ENCODE measurements at places on chromosomes 5 and 9.

DNA sequence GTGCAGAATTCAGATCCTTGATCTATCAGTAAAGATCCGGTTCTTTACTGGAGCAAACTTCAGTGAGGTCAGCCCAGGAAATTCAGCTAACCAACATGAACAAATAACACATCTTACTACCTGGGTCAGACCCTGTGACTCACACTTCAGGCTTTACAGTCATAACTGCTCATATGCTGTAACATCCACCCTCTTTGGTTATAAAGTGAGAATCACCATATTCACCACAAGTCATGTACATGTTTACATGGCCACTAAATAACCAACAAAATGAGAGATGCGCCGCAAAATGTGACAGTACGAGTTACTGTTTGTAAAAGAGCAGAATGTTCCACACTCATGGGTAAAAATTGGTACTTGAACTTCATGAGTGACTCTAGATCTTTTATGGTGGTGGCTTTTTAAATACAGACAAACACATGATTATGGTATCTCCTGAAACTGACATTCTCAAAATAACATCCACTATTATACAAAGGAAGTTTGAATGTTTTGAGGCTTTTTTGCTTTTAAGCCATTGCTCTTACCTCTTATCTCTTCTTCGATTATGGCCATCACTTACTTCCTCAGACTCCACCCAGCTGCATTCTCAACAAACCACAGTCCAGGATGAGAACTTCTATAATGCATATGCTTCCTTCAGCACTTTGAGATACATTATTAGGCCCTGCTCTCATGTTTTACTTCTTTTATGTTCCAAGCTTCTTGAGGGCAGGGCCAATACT is 516.6 kb downstream of the RAB3C start:
- DNase-seq = no peak

DNA sequence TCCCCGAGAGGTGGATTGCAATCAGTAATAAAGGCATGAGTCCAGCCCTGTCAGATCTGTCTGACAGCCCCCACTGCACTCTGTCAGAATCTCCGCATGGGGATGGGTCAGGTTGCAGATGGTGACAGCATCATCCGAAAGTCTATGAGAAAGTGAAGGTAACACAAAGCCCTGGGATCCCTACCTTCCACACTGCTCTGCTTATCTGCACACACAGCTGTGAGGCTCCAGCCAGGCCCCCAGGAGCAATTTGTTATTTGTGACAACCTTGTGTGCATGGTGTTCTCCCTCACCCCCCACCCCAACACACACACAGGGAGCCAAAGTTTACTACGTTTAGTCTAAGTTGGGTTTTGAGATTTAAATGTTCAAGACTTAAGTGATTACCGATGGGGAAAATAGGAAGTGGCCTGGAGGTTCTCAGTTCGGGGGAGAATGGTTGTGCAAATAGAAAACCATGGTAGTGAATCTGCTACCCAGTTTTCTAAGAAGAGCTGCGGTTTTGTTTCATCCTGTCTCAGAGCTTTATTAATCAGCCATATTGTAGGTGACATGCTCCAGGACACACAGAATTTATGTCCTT is 92.7 kb downstream of the SV2C start:
- no peak for DNase-seq

DNA sequence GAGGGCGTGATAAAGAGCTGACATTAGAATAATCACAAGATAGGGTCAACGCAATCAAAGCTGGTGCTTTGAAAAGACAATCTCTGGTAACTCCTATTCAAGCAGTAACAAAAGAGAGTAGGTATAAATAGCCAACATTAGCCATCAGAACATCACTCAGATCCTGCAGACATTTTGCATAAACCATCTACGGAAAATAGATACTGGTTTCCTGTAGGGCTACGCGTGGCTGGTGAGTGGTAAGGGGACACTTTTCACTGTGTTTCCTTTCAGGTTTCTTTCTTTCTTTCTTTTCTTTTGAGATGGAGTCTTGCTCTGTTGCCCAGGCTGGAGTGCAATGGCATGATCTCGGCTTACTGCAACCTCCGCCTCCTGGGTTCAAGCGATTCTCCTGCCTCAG is 22.3 kb downstream of the TTF1 start:
- no peak for DNase-seq

DNA sequence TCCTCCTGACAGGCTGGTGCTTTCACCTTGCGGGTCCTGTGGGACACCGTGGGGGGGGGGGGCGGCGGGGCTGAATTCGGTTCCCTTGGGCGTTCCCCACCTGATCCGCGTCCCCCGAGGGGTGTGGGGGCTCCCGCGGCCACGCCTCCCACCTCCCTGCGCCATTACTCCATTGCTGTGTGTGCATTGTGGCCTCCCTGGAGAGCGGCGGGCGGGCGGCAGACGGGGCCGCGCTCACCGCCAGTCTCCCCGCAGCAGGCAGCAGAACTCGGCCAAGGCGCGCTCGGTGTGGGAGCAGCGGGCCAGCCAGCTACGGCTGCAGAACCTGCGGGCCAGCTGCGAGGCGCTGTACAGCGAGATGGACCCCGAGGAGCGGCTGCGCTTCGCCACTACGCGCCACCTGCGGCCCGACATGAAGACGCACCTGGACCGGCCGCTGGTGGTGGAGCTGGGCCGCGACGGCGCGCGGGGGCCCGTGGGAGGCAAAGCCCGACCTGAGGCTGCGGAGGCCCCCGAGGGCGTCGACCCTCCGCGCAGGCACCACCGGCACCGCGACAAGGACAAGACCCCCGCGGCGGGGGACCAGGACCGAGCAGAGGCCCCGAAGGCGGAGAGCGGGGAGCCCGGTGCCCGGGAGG is 145.3 kb downstream of the CACNA1B start:
- peak; percentile 40 for DNase-seq

- DNase-seq = no peak
Observed at GRCh38 chr9:123691765-123692303, 238.1 kb downstream of the DENND1A start.

DNA sequence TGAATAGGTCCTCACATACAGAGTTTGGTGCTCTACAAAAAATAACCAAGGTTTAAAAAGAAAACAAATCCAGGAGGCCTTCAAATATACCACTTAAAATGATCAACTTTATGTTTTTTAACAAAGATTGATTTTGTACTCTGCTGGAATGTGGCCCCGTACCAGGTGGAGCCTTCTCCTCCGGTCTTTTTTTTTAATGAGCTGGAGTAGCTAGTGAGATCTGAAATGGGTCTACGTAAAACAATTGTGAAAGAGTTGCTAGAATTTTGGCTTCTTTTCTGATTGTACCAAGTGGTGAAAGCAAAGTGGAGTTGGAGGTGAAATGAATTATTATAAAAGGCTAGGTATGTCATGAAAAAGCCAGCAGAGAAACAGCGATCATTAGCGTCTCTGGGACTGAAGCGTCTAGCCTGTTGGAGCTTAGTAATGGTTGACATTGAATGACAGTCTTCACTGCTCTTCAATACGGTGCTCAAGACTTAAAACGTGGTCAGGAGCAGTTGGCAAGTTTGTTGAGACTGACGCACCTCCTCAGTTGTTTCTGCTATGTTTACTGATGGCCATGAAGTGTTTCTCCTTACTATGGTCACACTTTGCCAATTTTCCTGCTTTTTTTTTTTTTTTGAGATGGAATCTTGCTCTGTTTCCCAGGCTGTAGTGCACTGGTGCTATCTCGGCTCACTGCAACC is 84.4 kb downstream of the DAPK1 start:
- no peak for DNase-seq

DNA sequence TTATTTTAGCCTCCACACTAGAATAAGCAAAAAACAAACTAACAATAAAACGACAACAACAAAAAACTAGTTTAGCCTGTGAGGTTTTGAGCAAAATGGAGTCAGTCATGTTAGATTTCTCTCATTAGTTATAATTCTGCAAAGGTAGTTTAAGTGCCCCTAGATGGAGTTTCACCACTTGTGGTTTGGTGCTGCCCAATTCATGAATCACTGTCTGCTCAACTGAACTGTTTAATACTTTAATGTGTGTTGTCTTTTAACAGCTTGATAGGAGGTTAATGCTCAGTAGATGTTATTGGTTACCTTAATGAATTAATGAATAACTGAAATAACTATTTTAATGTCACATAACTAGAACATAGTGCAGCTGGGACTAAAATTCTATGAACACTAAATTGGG is 3.5 kb upstream of the PLAA start:
- no peak for DNase-seq

- no peak for DNase-seq
Observed at GRCh38 chr5:5050801-5051200, 89.3 kb upstream of the ADAMTS16 start.

- peak; percentile 65 for DNase-seq
Observed at GRCh38 chr9:80605129-80605528, 1033.4 kb downstream of the TLE4 start.

- no peak for DNase-seq
Observed at GRCh38 chr9:132975961-132976360, 2.5 kb upstream of the GFI1B start.

DNA sequence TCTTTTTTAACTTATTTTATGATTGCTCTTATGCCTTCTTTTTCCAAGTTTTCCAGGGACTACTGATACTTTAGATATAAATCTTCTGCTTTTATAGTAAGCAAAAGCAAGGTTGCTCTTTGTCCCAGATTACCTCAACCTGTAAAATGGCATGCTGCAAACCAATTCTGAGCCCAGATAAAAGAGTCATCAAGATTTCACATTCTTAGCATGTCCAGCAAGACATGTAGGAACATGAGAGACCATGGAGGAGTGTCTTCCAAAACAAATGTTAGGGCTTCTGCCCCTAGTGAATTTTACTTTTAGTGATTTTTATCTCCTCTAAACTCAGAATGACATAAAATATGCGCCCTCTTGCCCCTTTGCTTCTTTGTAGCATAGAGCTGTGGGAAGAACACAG is 7.0 kb upstream of the CDC20B start:
- no peak for DNase-seq

DNA sequence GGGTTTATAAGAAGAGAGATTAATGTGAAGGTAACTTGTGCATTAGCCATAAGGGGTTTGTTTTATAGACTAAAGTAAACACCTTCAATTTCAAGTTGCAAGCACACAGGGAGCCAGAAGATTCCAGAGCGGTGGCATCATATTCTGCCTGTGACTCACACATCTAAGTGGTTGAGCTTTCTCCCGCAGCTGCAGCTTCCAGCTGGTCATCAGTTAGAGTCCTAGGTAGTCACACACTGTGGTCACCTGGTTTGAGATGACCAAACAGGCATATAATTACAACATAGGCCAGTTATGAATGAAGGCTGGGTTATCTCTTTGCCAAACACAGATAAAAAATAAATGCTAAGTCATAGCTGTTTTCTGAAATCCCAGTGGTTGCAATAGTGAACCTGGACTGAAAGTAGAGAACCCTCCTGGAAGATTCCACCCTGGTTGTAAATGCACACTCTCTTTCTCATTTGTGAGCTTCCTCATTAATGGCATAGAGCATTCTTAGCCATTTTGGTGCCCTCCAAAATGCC is 171.3 kb downstream of the GDNF start:
- no peak for DNase-seq

- no peak for DNase-seq
Observed at GRCh38 chr5:75351139-75351926, 14.3 kb downstream of the HMGCR start.

GRCh38 chr9:36166168-36166927 is 2.8 kb upstream of the CCIN start:
- DNase-seq = peak; percentile 83

DNA sequence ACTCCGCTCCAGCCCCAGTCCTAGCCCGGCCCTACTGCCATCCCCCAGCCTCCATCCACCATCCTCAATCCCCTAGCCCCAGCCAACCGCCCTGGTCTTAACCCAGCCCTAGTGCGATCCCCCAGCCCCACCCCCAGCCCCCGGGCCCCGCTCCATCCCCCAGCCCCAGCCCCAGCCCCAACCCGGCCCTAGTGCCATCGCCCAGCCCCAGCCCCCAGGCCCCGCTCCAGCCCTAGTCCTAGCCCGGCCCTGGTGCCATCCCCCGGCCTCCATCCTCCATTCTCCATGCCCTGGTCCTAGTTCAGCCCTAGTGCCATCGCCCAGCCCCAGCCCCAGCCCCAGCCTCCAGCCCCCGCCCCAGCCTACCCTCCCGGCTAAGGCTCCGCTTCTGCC is 398 bp downstream of the TOR1A start:
- no peak for DNase-seq

GRCh38 chr9:93620041-93620506 is 43.7 kb downstream of the PHF2 start:
- DNase-seq = no peak

GRCh38 chr5:98397081-98397480 is 376.4 kb upstream of the RGMB start:
- no peak for DNase-seq

DNA sequence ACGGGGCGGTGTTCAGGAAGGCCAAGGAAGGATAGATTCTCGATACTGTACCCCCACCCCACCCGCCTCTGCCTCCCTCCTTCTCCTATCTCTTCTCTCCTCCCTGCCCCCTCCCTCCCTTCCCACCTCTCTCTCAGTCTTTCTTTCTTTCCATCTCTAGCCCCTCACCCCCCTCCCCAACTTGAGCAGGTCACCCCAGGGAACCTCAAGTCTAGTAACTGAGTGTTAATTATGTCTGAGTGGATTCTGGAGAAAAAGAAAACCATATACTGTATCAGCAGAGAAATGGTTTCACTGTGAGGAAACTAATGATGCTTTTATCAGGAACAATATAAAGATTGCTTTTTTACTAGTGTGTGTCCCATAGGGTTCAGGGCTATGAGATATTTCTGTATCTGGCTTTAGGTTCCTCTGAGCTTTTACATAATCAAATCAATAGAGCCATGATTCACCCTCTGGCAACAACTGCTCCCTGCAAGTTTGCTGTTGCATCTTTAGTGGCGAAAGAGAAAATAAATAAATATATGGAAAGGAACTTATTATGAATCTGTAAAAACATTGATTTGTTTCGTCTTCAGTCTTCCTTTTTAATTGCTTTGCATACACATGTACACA is 639.7 kb downstream of the CCDC171 start:
- no peak for DNase-seq

DNA sequence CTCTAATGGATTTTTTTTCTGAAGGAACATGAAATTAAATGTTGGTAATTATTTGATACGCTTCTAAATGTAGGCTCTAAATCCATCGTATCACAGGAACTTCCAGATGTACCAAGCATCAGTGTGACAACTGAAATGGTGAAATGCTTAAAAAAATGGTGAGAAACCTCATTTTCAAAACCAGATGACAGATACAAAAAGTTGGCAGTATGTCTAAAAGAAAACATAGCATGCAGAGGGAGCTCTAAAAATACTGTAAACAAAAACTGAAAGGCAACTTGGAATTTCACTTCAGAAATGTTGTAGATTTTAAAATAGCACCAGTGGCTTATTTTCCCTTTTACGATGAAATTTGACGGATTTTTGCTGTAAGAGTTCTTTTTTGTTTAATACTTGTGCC is 1043.6 kb upstream of the WWC1 start:
- no peak for DNase-seq

DNA sequence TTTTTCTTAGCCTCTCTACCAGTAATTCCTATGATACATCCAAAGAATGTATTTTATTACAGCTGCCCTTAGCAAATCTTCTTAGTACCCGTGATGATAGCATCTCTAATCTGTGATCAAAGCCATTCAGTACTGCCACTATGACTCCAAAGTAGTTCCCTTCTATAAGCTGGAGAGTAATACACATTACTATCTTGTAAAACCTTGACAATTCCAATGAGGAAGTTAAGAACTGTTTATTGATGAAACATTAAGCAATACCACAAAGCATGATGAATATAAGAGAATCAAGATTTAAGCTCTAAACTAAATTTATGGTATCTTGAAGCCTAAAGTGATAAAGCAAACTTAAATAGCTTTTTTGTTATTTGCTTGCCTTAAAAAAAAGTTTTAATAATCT is 86.1 kb downstream of the SMIM23 start:
- DNase-seq = no peak

- DNase-seq = no peak
Observed at GRCh38 chr5:40877371-40877988, 31.8 kb upstream of the C7 start.

- no peak for DNase-seq
Observed at GRCh38 chr5:143679777-143680176, 132.2 kb upstream of the HMHB1 start.

All from G401 (cell line).